ENCODE measurements at places on chromosomes 12 and 14.

- no peak for DNase-seq
These were observed 4.2 kb upstream of the TEP1 start for GRCh38 chr14:20417250-20418186.

GRCh38 chr12:122811777-122812176, 23.5 kb upstream of the HIP1R start:
- no peak for DNase-seq

DNA sequence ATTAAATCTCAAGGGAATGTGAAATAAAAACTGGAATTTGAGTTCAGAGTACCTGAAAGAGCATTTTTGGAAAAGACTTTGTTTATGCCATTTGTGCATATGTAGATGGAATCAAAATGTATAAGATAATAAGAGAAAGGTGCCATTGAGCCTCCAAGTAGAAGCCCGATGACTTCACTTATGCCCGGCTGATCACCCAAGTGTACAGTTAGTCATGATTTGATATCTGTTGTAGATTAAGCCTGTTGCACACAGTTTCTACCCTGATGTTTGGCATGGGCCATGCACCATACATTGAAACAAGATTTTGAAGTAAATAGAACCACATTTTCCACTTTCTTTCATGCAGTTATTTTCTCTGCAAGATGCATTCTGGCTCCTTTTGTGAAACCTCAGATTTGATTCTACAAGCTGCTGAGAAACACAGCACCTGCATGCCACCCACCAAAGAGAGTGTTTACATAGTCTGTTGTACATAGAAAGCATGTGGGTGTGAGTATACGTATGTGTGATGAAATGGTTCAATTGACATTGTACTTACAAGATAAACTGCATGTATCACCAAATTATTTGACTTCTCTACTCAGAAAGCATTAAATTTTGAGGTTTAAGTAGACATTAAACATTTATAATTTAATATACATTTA, 772.5 kb downstream of the DIO2 start:
- no peak for DNase-seq

- DNase-seq, result no peak
These were observed 44.7 kb upstream of the BMP4 start for GRCh38 chr14:54001189-54001878.

GRCh38 chr12:51484119-51484518, 59.5 kb downstream of the SLC4A8 start:
- no peak for DNase-seq

GRCh38 chr12:18882690-18883089, 144.8 kb downstream of the CAPZA3 start:
- DNase-seq, result peak; percentile 8

DNA sequence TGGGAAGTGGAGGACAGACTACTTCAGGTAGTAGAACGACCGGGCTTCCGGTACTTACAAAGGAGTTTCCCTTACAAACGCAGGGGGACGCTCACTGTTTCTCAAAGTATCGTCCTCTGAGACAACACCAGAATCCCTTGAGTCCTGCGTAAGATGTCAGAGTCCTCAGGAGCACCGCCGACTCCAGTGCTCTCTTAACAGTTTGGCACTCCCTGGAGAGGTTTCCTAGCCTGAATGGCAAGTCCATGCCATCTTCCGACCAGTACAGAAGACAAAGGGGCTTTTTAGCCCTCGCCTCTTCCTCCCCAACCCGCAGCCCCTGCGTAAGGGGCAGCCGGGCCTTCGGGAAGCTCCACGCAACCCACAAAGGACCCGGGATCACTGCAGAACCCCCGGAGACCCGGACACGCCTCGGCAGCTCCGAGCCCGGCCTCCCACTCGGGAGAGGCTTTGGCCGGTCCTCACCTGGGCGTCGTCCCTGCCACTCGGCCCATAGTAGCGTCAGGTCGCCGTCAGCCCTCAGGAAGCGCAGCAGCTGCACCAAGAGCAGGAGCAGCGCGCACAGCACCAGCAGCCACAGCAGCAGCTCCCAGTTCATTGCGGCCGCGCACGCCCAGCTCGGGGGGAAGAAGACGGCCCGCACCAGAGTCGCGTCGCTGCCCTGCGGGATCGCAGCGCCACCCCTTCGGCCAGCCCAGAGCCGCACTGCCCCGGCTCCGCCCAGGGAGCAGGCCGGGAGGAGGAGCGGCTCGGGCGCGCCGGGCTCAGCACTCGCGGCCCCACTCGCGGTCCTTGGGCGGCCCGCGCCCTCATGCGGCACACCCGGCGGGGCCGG, at the start of gene DHRS7:
Gene DHRS7 (minus strand): TSS at position 687 of the 835 bp plus-strand sequence. CDS start 89 bp downstream, at position 598.
- peak; percentile 86 for DNase-seq

GRCh38 chr14:104694991-104695659, 5.7 kb downstream of the INF2 start:
- DNase-seq, result no peak

DNA sequence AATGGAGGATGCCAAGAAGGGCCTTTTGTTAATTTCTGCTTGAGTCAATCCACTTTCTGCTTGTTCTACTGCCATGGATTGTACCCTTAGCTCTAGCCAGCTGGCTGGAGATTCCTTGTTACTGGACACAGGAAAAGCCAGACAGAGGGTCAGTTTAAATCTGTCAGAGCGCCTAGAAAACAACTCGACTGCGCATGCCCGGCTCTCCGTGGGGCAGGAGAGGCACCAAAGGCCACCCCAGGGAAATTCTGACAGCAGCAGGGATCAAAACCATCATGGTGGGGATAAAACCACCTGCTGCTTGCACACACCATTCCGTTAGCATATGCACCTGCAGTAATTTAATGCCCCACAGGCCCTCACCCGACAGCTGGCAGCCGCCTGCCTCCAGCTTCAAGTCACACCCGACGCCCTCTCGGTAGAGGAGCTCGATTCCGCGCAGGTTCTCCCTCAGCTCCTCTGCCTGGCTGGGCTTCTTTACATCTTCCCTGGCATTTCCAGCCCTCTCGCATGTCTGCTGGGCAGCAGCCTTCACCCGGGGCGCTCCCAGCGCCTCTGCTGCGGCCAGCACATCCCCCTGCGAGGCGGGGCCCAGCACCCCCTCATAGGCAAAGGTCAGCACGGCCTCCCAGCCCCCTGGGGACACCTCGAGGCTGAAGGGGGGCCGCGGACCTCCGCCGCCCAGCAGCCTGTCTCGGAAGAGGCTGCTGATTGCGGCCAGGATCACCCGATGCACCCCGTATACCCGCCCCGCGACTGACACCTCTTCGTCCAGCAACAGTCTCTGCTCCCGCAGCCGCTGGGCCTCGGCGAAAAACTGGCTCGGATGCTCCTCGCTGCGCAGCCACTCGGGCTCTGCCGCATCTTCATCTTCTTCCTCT, 1.0 kb downstream of the KLHL33 start:
- DNase-seq, result no peak

DNA sequence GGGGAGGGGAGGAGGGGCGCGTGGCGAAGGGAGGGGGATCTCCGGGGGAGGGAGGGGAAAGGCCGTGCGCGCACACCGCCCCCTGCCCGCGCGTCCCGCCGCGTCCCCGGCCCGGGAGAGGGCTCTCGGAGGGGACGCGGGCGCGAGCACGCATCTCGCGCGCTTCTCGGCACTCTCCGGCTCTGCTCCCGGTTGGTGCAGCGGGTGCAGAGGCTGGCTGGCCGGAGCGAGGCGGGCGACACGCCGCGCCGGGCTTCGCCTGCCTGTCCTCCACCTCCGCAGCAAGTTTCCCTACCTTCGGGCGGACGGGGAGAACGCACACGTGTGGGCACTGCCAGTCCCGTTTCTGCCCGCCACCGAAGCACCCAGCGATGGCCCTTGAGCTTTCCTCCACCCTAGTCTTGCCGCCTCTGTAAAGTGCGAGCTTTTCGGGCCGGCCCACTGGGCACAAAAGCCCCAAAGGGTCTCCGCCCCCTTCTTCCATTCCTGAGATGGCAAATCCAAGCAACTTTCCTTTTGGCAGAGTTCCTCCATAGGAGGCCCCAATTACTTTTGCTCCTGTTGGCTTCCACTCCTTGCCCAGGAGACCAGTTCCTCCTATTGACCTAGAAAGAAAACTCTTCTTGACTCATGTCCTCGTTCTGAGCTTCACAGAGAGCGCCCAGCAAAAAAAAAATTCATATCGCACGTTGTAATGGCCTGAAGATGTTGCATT, 363 bp upstream of the CSAD start:
- peak; percentile 84 for DNase-seq

DNA sequence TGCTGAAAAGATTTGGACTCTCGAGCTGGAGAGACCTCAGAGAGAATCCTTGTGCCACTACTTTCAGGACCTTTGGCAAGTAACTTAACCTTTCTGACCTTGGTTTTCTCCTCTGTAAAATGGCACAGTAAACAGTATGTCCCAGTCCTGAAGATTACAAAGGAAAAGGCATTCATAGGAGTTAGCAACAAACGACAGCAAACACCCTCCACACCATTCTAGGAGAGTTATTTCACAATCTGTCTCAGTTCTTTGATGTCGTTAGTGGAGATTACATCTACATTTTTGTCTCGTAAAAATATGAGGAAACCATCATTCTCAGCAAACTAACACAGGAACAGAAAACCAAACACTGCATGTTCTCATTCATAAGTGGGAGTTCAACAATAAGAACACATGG, 205.7 kb downstream of the ITPR2 start:
- peak; percentile 44 for DNase-seq

DNA sequence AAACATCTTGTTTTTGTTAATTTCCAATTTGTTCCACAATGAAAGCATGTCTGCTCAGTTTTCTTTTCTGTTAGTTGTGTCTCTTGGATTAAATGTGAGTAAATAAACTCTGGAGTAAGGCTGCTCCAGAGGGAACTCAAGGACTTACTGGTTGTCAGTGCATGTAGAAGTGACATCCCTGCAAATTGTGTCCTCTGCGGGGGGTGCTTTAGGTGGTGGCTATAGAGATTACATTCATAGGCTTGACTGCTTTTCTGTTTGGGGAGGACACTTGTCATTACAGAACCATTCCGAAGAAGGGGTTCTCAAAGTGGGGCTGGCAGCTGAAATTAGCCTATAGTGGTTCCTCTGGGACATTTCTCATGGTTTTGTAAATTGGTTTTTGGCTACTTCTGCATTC, 8.8 kb downstream of the TMTC2 start:
- DNase-seq, result no peak

- peak; percentile 16 for DNase-seq
These were observed 24.2 kb upstream of the LRRC9 start for GRCh38 chr14:59895721-59896120.

DNA sequence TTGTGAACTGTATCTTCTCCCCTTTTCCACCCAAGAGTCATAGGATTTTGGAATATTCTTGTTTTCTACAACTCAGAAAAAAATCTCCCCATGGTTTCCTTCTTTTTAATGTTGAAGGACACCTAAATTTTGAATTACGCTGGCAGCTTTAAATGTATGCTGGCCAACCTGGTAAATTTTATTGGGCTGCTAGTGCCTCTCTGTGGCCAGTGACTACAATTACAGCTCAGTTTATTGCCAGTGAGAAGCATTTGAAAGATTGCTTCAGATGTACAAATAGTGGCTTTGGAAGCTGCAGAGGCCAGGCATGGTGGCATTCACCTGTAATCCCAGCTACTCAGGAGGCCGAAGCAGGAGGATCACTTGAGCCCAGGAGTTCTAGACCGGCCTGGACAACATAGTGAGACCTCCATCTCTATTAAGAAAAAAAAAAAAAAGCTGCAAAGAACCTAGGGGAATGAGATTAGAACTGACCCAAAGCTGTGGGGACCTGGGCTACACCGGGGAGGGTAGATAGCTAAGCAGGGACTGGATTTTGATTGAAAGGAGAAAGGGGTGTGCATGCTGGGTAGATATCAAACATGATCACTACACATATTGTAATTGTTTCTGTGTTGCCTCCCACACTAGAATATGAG, 7.6 kb upstream of the RAB21 start:
- DNase-seq, result peak; percentile 86

DNA sequence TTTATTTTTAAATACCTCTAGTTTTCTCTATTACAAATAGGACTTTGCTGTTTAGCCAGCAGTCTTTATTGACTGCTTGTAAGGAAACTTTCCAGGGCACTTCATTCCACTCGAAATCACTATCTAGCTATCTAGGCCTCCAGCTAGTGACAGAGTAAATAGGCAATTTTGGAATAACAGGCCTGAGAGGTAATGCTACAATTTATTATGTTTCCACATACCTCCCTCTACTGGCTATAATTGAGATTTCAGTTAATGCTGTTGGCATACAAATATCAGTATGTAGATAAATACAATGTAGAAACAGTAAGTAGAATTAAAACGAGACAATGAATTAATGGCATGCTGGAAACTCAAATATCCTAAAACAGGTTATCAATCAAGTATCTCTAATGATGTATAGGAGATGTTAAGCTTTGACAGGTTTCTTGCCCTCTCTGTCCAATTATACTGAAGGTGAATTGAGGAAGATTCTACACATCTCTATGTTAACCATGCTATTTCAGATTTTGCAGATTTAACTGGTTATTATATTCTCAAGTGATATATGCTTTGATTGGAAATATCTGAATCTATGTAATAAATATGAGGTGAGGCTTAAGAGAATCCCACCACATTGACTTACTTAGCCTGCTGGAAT, 7.2 kb downstream of the DTD2 start:
- DNase-seq, result peak; percentile 77

- DNase-seq, result no peak
These were observed 124.8 kb downstream of the PLCZ1 start for GRCh38 chr12:18612971-18613370.

GRCh38 chr12:63843254-63843720, 1.2 kb upstream of the SRGAP1 start:
- no peak for DNase-seq

DNA sequence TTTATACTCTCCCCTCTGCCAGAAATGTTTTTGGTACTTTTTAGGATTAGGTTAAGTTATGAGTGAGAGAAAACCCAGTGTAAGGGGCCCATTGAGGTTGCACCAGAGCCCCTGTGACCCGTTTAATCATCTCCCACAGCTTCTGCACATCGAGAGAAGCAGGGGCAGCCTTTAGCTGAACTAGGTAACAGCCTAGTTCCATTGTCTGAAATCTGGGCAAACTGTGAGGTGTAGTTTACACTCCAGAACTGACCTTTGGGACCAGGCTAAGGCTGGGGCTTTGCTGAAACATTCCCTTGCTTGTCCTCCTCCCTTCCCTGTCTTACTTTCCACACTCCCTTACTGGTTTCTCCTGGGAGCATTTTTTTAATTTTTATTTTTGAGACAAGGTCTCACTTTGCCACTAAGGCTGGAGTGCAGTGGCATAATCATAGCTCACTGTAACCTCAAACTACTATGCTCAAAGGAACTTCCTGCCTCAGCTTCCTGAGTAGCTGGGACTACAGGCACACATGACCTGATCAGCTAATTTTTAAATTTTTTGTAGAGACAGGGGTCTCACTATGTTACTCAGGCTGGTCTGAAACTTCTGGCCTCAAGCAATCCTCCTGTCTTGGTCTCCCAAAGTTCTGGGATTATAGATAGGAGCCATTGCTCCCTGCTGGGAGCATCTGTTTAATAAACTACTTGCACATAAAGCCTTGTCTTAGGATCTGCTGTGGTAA, 25.9 kb upstream of the DHRS2 start:
- DNase-seq, result no peak
